ENCODE measurements at places on chromosomes 3 and 15.
A peak's percentile ranks its signal among the peaks of the same experiment; 100 is the strongest.

GRCh38 chr3:133125171-133125570 is 87.0 kb downstream of the TMEM108 start:
- no peak for DNase-seq

- DNase-seq: no peak
Observed at GRCh38 chr3:15527031-15527459, 5.5 kb upstream of the COLQ start.

GRCh38 chr15:41772720-41773331 is 1.5 kb upstream of the MAPKBP1 start:
- DNase-seq: peak; percentile 51

- no peak for DNase-seq
Observed at GRCh38 chr3:175957427-175957826, 1098.3 kb downstream of the NAALADL2 start.

DNA sequence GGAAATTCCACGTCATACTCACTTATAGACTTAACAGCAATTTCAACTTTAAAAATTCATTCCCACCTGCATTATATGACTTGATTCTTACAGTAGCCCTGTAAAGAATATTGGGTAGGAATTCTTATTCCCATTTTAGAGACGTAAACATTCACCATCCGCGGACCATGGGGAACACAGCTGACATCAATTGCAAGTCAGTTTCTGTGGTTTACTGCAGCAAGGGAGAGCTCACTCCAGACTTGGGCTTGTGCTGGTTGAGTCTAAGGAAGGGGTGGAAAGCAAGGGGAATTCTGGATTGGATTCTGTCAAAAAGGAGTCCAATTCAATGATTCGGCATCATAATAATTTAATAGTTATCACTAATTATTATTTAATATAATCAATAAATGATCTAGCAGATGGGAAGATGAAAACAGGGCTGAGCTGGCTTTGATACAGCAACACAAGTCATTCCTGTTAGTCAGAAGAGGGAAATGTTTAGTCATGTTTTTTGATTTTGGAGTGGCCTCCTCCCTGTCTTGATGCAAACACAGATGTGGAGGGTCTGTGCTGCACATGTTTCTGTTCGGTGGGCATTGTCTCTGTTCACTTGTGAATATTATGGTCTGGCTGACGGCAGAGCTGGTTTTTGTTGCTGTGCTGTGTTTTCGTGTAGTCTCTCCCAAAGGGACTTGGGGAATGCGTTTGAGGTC is 9.7 kb downstream of the LIPC start:
- peak; percentile 54 for DNase-seq

- DNase-seq: no peak
Observed at GRCh38 chr3:87901141-87901540, 157.7 kb downstream of the CGGBP1 start.

- no peak for DNase-seq
Observed at GRCh38 chr3:47017504-47018268, 38.2 kb downstream of the NBEAL2 start.

DNA sequence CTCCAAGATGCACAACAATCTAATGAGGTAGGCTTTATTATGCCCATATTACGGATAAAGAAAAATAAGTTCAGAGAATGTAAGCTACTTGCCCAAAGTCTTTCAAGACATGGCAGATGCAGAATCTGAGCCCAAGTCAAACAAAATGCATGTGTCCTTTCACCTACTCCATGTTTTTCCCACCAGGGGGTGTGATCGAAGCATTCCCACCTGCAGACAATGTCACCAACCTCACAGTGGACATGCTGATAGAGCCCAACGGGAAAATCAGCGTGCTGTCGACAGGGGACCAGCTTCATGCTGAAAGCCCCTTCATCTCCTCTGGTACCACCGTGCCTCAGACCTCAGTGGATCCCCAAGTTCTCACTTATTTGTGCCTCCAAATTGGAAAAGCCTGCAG is 99.8 kb upstream of the C15orf61 start:
- no peak for DNase-seq

Measured in AG09309 (cell line).